Astrocyte of the cerebellum (primary cell): ENCODE measurements at places on chromosomes 5 and 9.

- no peak for DNase-seq
Observed at GRCh38 chr5:172858511-172858989, 24.5 kb downstream of the ERGIC1 start.

- no peak for DNase-seq
Observed at GRCh38 chr5:173035904-173036707, 20.0 kb upstream of the CREBRF start.

DNA sequence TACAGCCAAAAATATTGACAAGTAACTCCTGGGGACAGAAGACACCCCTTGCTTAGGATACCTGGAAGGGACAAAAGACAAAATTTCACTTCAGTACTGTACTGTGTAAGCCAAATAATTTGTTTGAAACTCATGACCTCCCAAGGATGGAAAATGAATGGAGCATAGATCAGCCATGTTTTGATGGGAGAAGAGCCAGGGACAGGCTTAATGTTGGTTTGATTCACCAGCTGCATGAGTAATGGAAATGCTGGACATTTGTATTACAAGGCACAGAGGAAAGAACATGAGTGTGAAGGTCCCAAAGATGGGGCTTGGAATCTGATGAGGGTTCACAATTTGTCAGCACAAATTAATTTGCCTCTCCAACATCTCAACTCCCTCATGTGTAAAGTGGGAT is 122.8 kb downstream of the ENC1 start:
- peak; percentile 79 for DNase-seq

GRCh38 chr9:32251539-32251938 is 132.9 kb upstream of the ACO1 start:
- DNase-seq, result peak; percentile 19

GRCh38 chr5:31250201-31250600 is 56.7 kb downstream of the CDH6 start:
- DNase-seq, result no peak
